CD4-positive, alpha-beta T cell treated with Interleukin-17A for 1 hour (primary cell): ENCODE measurements at places on chromosomes 11 and 22.

GRCh38 chr22:37581504-37581903 lies 1.6 kb upstream of the LGALS2 start:
- DNase-seq: no peak

- DNase-seq: no peak
Measured at GRCh38 chr22:19636696-19637407, 77.5 kb upstream of the SEPTIN5 start.

GRCh38 chr11:114308689-114309089 lies 12.5 kb downstream of the NNMT start:
- no peak for DNase-seq

GRCh38 chr11:71917646-71918140 lies 10.7 kb downstream of the XNDC1N start:
- DNase-seq: no peak

GRCh38 chr11:92596596-92597317 lies 372.1 kb downstream of the FAT3 start:
- no peak for DNase-seq

GRCh38 chr11:107689317-107690202 lies 22.3 kb downstream of the SLN start:
- peak; percentile 56 for DNase-seq

DNA sequence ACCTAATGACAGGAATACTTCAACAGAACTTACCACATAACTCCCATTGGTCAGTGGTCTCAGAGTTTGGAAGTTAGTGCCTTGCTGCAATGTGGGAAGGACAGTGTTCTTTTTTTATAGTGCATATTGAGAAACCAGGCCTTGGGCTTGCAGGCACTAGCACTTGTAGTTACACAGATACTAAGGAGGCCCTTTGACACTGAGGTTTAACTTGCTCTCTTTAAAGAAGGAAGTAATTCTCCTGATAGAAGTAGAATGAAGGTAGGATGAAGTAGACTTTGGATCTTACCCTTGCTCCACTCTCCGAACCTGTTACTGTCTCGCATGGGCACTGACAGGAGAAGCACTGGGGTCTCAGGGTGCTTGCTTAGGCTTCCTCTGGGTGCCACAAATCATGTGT lies 31.0 kb upstream of the ST14 start:
- DNase-seq: no peak

DNA sequence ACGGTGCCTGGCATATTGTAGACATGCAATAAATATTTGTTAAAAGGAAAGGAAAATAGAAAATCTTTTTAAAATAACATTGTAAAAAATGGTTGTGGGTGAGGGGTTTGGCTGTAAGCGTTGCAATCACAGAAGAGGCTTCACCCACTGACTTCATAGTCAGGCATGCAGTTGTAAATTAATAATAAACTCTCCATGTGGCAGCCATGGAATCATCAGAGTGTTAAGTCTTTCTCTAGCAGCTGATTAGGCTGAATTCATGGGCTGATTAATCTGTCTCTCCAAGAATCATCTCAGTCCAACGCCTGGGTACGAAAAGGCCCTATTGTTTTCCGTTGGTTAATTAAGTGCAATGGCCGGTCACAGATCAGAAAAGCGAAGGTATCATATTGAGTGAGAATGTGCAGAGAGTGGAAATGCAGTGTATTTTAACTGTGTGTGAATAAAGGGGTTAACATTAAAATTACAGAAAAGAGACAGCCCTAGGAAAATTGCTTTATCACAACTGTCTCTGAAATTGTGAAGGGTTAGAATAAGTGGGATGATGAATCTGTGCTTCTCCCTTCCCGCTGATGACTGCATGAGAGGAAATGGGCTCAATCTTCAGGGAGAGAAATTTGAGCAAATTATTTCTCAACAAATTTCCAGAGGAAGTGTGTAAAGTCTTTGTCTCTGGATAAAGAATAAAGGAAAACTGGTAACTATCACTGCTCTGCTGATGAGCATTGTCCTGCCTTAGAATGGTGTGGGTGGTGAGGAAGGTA lies 269.0 kb downstream of the FAM76B start:
- no peak for DNase-seq

DNA sequence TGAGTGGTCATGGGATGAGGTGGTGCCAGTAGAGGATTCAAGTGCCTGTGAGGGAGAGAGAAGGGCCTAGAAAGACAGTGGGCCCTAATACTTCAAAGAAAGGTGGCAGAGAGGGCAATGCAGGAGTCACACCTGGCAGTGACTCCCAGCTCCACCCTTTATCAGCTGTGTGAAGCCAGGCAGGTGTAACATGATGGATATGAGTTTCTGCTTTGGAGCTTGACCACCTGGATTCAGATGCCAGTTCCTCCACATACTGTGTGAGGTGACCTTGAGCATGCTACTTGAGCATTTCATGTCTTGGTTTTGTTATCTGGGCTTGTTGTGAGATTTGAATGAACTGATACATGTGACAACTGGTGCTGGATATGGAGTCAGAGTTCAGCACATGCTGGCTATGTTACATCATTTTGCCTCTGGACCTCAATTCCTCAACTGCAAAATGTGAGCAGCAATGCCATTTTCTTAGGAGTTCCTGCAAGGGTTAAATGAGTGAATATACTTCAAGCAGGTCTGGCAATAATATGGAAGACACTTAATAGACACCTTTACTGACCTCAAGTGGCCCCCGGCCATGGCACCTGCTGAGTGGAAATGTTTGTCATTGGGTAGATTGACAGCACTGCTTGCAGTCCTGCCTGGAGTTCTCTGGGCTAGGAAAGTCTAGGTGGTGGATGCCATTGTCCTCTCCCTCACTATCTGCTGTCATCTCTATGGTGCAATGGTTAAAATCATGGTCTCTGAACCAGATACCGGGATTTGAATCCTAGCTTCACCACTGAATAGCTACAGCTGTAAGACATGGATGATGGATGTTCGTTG lies 83.3 kb downstream of the MICAL2 start:
- DNase-seq: no peak

- DNase-seq: no peak
Measured at GRCh38 chr11:14445542-14446530, 53.8 kb downstream of the COPB1 start.
